ENCODE measurements at places on chromosomes 12 and 14.

- no peak for DNase-seq
Observed at GRCh38 chr12:94139816-94140215, 8.6 kb upstream of the PLXNC1 start.

DNA sequence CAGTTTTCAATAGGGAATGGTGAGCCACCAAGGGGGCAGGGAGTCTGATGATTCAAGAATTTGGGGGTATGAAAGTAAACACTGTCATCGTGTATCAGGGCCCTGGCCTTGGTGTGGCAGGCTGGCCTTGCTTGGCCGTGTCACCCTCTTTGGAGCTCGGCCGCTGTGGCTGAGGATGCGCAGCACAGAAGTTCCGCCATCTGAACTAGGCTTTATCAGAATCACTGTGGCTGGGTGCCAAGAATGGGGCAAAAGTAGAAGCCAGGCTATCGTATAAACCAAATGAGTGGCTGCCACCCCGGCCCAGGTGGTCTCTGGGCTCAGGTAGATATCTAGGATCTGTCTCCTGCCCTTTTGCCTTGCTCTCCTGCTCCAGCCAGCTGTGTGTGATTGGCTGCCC, 137.4 kb downstream of the PAPOLA start:
- DNase-seq: peak; percentile 41

DNA sequence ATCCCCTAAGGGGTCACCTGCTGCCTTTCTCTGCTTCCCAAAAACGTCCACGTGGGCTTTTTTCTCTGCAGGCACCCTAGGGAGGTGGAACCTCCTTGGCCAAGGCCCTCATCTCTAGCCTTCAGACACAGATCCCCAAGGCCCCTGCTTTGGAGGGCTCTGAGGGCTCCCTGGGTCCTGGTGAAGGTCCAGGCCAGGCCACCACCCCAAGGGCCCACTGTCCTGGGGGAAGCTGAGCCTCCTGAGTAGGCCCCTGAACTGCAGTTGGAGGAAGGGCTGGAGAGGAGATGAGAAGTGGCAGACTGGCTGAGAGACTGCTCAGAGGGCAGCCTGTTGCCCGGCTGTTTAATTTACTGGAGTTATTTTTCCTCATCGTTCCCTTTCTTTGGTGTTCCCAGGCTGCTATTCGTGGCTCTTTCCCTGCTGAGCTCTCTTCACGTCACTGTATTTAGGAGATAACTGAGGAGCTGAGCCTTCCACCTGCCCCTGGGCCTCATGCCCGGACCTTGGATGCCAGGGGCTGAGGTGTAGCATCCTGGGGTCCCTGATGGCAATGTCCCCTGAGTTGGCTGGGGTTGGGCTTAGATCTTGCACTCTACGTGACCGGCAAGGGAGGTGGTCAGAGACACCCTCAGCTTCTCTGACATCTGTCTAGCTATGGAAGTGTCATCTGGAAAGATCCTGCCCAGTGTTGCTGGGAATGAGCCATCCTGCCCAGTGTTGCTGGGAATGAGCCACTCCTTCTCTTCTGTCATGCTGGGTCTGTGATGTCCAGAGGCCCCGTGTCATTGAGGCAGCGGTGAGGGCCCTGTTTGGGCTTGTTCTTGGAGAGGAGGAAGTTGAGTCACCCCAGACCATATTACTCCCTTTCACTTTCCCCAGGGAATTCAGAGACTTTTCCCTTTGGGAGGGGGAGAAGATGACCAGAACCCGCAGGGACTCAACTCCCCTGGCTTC, 139.8 kb downstream of the TSPAN9 start:
- peak; percentile 84 for DNase-seq

DNA sequence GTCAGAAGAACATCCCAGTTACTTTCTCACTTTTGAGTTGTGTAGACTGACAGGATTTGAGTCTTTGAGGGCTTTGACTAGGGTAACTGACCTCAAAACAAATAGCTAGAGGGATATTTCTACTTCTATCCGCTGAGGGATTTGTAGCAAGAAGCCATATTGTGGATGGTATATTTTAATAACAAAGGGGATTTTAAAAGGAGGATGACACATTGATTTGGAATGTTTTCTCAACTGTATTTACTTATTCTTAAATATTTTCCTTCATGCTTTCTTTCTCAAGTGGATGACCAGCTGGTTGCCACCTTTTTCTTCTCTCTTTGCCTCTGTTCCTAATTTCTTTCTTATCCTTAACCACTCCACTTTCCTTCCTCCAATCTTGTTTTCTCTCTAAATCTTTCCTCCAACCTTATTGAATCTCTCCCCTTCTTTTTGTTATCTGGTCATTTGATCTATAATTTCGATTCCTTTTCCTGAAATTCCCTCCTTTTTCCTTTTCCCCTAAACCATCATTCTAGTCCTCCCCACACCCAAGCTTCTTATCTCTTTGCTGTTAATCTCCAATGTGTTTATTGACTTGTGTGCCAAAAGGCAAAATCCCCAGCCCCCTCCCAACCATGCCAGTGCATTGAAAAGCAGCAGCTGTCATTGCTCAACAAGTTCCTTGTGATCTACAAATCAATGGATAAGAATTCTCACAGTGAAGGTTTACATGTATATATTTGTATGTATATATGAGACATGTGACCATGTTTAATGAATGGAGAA, 411.6 kb downstream of the RAD51B start:
- no peak for DNase-seq

GRCh38 chr12:41794336-41794735, 350.3 kb downstream of the GXYLT1 start:
- DNase-seq: no peak

DNA sequence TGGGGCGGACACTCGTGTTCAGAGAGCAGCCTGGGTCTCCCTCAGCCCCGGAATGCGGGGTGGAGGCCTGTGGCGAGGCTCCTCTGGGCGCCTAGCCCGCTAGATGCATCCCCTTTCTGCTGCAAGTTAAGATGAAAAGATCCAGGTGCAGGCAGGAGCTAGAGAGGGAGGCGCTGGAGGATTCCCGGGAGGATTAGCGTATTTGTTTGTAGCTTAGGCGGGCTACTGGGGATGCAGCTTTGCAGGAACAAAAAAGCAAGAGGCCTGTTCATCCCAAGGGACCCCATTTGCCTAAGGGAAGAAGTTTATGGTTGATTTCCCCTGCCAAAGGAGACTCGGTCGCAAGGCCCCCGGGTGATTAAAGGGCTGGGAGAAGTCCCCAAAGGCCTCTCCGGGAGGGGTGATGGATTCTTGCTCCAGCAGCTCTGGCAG, 824 bp downstream of the CCDC177 start:
- no peak for DNase-seq

DNA sequence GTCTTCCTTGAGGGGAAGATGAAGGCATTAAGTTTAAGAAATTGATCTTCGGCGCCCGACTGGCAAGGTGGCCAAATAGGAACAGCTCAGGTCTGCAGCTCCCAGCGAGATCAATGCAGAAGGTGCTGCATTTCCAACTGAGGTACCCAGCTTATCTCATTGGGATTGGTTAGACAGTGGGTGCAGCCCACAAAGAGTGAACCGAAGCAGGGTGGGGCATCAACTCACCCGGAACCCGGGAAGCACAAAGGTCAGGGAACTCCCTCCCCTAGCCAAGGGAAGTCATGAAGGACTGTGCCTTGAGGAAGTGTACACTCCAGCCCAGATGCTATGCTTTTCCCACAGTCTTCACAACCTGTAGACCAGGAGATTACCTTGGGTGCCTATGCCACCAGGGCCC, 45.2 kb upstream of the AVPR1A start:
- DNase-seq: no peak

Data from coronary artery (tissue), 2 donors.